ENCODE measurements at places on chromosomes 3 and 15.

GRCh38 chr3:16364963-16365362 is 100.0 kb downstream of the OXNAD1 start:
- DNase-seq, result no peak
- no peak overlapping the region for H3K4me3 ChIP-seq
- peaks cover 44% of the 10 kb centered on the region for H3K4me1 ChIP-seq
- no peaks in the 10 kb centered on the region for H3K27me3 ChIP-seq

DNA sequence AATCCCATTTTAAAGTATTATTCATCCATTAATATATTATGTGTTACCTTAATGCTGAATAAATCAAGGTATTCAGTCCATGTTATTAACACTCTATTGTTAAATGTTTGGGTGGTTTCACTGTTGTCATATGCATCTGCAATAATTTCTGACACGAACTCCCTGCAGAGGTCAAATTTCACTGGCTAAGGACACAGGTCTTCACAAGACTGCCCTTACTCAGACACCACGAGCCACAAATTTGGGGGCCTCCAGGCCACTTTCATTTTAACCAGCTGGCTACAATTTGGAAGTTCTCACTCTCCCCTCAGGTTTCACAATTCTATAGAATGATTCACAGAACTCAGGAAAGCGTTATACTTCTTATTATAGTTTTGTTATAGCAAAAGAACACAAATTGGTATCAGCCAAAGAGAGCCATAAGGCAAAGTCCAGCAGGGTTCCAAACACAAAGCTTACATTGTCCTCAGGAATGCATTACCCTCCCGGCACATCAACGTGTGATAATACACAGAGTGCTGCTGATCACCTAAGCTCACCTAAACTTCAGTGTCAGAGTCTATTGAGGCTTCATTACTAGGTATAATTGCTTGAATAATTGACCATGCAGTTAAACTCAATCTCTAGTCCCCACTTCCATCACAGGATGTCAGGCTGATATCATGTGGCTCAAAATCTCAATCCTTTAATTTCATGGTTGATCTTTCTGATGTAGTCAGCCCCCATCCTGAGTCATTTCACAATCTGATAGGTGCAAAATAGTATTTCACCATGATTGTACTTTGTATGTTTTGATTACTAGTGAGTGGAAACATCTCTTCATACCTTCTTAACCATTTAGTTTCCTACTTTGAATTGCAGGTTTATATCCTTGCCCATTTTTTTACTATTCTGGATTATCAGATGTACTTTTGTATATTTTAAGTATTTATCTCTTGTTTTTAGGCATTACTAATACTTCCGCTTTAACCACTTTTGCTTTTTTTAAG is 441.4 kb upstream of the AGTR1 start:
- no peaks in the 10 kb centered on the region for H3K4me1 ChIP-seq
- no peaks in the 10 kb centered on the region for H3K27me3 ChIP-seq
- no peak overlapping the region for H3K4me3 ChIP-seq
- DNase-seq, result no peak
- H3K27ac ChIP-seq, result no peak overlapping the region

GRCh38 chr3:20040548-20041196 is 426 bp downstream of the KAT2B start:
- DNase-seq, result peak; percentile 77
- peak overlapping the region; percentile 84 for H3K27ac ChIP-seq
- H3K27me3 ChIP-seq, result no peaks in the 10 kb centered on the region
- H3K4me3 ChIP-seq, result peak overlapping the region; percentile 85
- H3K36me3 ChIP-seq, result no peaks in the 10 kb centered on the region

DNA sequence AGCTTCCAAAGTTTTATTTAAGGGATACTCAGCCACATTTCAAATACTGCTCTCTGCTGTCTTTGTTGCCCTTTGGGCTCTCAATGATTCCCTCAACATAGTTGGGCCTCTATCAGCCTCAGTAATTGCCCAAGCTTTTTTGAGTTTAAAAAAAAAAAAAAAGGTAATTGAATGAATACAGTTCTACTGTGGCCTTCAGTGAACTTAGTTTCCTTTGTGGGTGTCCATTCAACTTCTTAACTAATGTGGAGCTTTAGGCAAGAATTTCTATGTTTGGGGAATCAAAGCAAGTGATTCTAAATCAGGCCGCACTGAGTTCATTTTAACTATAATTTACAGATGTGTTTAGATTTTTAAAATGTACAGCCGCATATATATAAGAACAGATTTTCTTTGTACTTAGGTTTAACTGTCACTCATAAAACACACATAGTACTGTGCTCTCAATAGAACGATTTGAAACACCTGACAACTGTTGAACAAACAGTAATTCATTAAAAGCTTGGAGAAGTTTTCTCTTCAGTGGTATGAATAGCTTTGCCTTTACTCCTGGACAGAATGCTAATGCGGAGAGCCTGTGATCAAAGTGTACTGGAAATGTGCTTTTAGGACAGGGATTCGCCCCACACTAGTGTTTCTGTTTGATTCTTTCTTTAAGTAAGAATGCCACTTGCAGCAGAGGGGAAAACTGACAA is 844.9 kb upstream of the SEMA6D start:
- no peaks in the 10 kb centered on the region for H3K4me1 ChIP-seq
- no peaks in the 10 kb centered on the region for H3K36me3 ChIP-seq
- H3K4me3 ChIP-seq, result no peak overlapping the region

GRCh38 chr3:62151591-62151990 is 221.8 kb downstream of the FEZF2 start:
- no peaks in the 10 kb centered on the region for H3K4me1 ChIP-seq
- H3K27ac ChIP-seq, result no peak overlapping the region
- no peak for DNase-seq
- H3K36me3 ChIP-seq, result no peaks in the 10 kb centered on the region
